ENCODE measurements at places on chromosomes 2 and 18.

GRCh38 chr2:26052740-26053139 lies 18.9 kb downstream of the RAB10 start:
- no peak for DNase-seq

DNA sequence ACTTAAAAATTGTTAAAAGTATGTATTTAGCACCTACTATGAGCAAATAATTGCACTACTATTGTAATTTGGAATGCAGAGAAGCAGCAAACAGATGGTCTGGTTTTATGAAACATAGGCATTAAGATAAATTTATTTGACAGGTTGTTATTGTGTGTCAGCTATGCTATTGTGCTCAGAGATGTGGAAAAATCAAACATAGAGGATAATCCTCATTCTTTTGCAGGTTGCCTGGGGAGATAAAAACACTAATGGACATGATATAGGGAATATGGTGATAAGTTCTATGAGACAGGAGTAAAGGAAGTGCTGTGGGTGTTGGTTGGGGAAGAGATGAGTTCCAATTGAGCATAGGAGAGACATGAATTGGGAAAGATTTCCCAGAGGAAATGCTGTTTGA lies 71.3 kb downstream of the PPP1R1C start:
- DNase-seq = no peak

GRCh38 chr2:150120326-150120955 lies 367.0 kb downstream of the RND3 start:
- no peak for DNase-seq

GRCh38 chr2:199136681-199137080 lies 321.1 kb downstream of the SATB2 start:
- DNase-seq = no peak

GRCh38 chr2:8018956-8019355 lies 662.9 kb upstream of the ID2 start:
- DNase-seq = no peak

- DNase-seq = no peak
Measured at GRCh38 chr2:144583741-144584453, 64.0 kb upstream of the ZEB2 start.

DNA sequence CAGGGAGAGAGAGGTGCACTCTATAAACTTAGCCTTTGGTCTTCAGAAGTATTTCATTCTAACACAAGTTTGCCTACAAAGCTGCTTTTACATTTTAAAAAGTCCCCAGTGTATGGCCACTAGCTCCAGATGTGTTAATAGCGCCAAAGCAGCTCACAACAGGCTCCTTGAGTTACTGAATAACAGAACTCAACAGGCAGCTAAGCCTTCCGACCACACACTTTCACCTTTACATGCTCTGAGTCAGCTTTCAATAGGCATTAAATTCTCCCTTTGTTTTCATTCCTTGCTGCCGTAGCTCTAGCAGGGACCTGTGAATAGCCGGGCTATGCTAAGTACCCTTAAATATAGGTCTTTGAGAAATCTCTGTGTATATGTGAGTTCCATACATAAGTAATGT lies 262.8 kb upstream of the PARD3B start:
- no peak for DNase-seq
